Activated CD4-positive, alpha-beta T cell treated with anti-CD3 and anti-CD28 coated beads, Interleukin-2, Interleukin-6, amounts not matched to agents 100 ng/mL and 50 ng/mL, durations not matched to agents 16 hours and 8 hours (primary cell): ENCODE measurements at places on chromosomes 7 and 10.

DNA sequence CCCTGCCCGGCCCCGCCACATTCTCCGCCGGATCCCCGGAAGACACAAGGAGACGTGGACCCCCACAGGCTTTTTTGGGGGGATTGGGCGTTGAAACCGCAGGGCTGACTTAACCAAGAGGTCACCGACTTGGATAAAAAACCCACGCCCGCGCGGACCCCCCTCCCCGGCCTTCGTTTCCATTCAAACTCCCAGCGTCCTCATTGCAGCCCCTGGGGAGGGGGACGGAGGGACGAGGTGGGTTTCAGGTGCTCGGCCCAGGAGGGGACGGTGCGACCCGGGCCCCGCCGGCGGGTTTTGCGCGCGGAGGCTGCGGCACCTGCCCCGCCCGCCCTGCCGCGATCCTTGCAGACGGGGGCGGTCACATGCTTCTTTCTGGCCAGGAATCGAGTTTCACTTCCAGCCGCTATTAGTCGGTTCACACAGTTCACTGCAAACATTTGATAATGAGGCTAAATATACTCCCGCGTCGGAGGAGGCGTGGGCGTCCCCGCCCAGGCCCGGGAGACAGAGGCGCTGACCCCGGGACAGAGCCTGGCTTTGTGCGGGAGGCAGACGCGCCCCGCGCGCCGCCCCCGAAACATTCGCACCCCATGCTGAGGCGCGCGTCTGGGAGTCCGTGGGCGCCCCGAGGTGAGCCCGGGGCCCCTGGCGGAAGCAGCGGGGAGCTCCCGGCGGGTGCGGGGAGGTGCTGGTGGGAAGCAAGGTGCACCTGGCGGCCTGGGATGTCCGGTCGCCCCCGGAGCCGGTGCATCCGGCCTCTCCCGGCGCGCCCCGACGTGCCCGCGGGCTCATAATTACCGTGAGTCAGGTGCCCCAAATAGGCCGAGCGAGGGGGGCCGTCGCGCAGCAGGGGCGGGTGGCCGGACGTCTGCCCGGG lies 2.7 kb upstream of the PDGFA start:
- no peak for DNase-seq

DNA sequence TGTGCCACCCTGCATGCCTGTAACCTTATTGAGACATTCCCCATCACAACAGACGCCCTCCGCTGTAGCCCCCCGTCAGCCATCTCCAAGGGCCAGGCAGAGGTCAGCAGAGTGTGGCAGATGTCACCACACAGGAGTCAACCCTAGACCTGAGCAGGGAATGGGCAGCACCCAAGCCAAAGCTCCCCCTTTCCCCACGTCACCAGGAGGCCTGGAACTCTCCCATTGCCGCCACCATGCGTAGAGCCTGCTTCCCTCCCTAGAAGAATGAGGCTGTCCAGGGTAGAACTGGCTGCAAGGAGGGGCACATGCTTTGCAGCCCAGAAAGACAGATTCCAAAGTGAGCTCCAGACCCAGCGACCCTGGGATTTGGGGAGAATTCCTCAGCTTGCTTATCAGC lies 342.9 kb downstream of the TNS3 start:
- DNase-seq = no peak

DNA sequence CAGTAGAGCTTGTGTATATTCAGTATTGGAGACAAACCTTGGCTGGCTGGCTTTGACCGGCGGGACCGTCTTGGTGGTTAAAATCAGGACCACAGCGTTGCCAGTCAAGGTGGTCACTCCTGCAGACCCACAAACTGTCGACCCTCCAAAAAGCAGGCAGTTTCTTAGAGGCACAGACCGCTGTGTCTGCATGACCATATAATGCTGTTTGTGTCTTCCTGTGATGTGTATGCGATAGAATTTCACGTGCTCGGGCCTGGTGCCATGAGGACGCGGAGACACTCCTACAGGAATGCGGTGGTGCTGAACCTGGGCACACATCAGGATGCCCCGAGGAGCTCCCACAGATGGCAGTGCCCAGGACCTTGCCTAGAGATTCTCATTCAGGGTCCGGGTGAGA lies 34.8 kb downstream of the BNIP3 start:
- DNase-seq = no peak

- DNase-seq = no peak
These were observed 119.4 kb downstream of the DGKI start for GRCh38 chr7:137727413-137727812.

GRCh38 chr10:53331460-53331859 lies 558.9 kb upstream of the MBL2 start:
- no peak for DNase-seq

- DNase-seq = no peak
These were observed 6.9 kb downstream of the C10orf62 start for GRCh38 chr10:97596101-97597082.

- no peak for DNase-seq
These were observed 13.1 kb downstream of the GNAI1 start for GRCh38 chr7:80147543-80148391.
